ENCODE measurements at places on chromosomes 2 and 18.

DNA sequence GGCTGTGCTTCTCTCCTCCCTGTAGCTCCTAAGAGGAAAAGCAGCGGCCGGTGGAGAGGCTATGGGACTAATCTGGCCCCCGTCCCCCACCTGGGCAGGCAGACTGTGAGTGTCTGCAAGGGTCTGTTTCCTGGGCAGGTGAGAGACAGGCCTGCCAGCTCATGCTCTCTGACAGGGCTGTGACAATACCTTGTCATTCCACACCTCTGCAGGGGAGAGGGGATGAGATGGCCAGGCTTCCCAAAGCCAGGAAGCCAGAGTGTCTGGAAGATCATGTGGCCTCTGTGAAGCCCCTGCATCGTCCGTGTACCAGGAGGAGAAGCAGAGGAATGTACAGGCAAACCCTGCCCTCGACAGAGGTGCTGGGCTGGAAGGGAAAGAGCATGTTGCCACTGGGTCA lies 142.5 kb upstream of the GATA6 start:
- no peak for DNase-seq
- no peak overlapping the region for H3K4me3 ChIP-seq
- no peak overlapping the region for H3K27ac ChIP-seq

DNA sequence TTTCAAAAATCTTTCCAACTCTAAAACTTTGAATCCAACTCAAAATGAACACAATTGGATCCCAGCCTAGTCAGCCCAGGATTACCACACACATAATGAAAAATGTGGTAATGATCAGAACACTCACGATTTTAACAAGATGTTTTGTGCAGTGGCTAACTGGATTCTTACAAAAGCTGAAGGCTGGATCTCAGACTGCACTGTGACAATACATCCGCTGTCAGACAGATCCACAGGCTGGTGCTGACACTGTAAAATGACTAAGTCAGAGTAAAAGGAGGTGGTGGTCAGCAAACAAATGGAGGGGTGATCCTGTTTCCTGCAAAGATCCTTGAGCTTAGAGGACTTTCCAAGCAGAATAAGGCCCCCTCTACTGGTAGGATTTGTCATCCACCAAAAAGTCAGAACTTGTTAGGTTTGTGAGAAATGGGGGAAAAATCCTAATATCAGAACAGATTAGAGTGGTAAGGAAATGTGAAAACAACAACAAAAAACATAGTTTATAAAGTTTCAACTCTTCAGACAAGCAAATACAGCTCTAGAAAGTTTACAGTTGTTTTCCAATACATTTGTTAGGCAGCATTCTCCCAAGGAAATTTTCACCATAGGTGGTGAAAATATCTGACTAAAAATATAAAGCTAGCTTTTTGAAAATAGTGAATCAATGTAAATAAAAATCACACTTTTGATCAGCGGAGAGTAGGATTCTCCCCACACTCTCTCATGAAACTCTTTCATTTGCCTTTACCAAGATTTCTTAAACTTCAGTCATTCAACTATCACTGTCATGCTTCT lies 211.9 kb downstream of the AGPS start:
- DNase-seq = no peak
- H3K27ac ChIP-seq = no peak overlapping the region

GRCh38 chr2:167140767-167141166 lies 252.5 kb downstream of the XIRP2 start:
- no peak overlapping the region for H3K4me3 ChIP-seq
- no peaks in the 10 kb centered on the region for H3K36me3 ChIP-seq
- no peaks in the 10 kb centered on the region for H3K4me1 ChIP-seq
- no peak for DNase-seq
- H3K27ac ChIP-seq = no peak overlapping the region

DNA sequence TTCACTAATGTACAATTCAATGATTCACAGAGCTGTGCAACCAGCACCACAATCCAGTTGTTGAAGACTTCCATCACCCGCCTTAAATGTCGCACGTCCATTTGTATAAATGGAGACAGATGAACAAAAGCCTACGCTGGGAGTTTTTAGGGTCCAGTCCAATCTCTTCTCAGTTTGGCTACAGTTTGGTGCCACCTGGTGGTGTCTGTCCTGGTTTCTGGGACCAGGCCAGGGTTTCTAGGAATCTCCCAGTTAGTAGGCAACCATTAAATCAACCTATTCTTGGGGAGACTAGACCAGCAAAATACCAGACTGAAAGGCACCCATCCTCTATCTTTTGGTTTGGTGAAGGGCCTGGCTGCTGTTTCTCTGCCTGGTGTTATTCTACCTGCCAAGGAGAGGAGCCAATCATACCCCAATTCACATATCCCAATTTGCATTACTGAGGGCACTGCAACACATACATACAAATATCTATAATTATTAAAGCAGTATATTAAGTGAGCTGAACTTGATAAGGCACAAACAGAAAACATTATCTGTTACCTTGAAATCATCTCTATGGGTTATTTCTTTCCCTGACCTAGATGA lies 3.2 kb upstream of the DDX1 start:
- H3K4me3 ChIP-seq = no peak overlapping the region
- H3K27me3 ChIP-seq = no peaks in the 10 kb centered on the region
- DNase-seq = no peak
- H3K4me1 ChIP-seq = peaks cover 20% of the 10 kb centered on the region
- H3K27ac ChIP-seq = no peak overlapping the region

GRCh38 chr2:134148843-134149472 lies 104.9 kb upstream of the MGAT5 start:
- H3K4me1 ChIP-seq = peaks cover 9% of the 10 kb centered on the region
- no peak overlapping the region for H3K4me3 ChIP-seq
- no peaks in the 10 kb centered on the region for H3K36me3 ChIP-seq
- H3K27me3 ChIP-seq = no peaks in the 10 kb centered on the region

DNA sequence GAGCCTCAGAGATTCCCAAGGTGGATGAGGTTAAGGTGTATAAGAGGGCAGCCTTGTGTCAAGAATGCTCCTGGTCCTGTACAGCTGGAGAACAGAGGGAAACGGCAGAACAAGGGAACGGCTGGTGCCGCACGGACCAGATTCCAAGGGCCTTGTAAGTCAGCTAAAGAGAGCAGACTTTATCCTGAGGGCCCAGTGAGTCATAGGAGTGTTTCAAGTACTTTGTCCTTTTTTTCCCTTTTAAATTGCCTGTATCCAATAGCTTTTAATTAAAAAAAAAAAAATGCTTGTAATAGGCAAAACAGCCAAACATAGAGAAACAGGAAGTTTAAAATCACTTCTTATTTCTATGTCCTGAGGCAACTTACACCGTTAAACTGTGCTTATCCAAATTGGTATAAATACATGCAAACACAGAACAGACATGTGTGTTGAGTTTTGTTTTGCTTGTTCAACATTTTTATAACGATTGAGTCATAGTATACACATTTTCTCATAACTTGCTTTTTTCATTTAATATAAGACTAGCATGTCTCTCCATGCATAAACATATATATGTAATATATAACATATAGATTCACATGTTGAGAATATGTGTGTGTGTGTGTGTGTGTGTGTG lies 42.1 kb upstream of the EVA1A start:
- no peak overlapping the region for H3K4me3 ChIP-seq
- peaks cover 3% of the 10 kb centered on the region for H3K27me3 ChIP-seq
- DNase-seq = no peak
- no peak overlapping the region for H3K27ac ChIP-seq
- no peaks in the 10 kb centered on the region for H3K36me3 ChIP-seq
- no peaks in the 10 kb centered on the region for H3K4me1 ChIP-seq

- H3K27me3 ChIP-seq = no peaks in the 10 kb centered on the region
- H3K36me3 ChIP-seq = no peaks in the 10 kb centered on the region
- peak overlapping the region; percentile 54 for H3K4me3 ChIP-seq
- H3K27ac ChIP-seq = peak overlapping the region; percentile 80
- DNase-seq = no peak
These were observed 18.2 kb upstream of the DUSP2 start for GRCh38 chr2:96163415-96163767.

- peaks cover 13% of the 10 kb centered on the region for H3K36me3 ChIP-seq
- DNase-seq = no peak
- H3K4me3 ChIP-seq = no peak overlapping the region
- no peak overlapping the region for H3K27ac ChIP-seq
- H3K27me3 ChIP-seq = no peaks in the 10 kb centered on the region
These were observed 140.1 kb upstream of the SMAD7 start for GRCh38 chr18:49090901-49091300.

Data from CD8-positive, alpha-beta memory T cell (primary cell).